Panc1 (cell line): ENCODE measurements at places on chromosomes 2 and 18. TPM values are rescaled to one million over a fixed set of nuclear protein-coding genes. Genes with fewer than 3 reads are reported as not detected.

- no peak for DNase-seq
Observed at GRCh38 chr18:38427736-38428135, 862.1 kb upstream of the CELF4 start.

GRCh38 chr18:3329872-3330271, 67.9 kb downstream of the MYL12B start:
- DNase-seq: no peak

The AQP12A gene
- not detected for total RNA-seq

- no peak for DNase-seq
Observed at GRCh38 chr2:199810422-199811171, 40.4 kb downstream of the FTCDNL1 start.

DNA sequence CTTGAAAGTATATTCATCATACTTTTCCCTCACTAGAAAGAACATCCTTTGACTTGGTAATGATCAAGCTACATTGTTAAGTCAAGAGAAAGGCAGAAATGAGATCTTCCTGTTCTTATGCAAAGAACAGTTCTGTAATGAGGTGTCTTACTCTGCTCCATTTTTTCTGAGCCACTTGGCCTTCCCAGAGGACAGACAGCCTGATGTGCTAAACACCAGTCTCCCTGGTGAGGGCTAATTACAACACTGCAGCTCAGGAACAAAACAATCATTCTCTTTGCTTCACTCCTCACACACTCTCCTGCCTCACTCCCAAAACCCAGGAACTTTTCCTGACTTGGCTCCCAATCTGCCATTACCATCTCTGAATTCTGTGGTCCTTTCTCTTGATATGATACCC, 25.6 kb downstream of the TACR1 start:
- DNase-seq: no peak

DNA sequence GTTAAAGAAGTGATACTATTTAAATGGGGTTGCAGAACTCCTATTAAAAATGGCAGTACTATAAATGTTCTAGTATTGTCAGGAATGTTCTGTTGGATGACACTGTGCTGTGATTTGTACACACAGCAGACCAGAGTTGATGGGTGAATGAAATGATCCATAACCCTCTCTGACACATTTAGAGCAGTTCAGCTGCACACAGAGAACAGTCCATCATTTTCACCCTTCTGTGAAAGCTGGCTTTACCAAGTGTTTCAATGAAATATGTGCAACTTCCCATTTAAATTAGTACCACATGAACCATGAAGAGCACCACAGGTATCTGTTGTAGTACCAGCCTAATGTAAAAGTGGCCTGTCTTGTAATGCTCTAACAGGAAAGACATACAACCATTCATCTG, 981.4 kb downstream of the TMEM182 start:
- no peak for DNase-seq

The SCYGR4 gene
- not detected for total RNA-seq

DNA sequence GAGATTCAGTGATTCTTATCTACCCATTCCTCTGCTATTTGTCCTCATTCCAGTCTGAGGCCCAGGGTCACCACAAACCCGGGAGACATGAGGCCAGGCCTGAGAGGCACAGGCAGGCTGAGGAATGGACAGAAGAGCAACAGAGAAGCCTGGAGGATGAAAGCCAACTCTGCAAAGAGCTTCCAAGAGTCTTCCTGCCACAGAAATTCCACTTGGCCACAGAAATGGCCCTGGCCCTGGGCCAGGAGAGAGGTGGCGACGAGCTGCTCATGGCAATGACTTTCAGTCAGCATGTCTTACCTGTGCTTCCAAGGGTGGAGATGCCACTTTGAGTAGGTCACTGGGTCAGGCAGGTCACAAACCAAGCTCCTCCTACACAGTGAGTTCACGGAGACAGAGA, 155.3 kb upstream of the PKDCC start:
- DNase-seq: no peak

The ERCC3 gene
- 38.0 TPM for total RNA-seq
